ENCODE measurements at places on chromosomes 3 and 15. TPM values are rescaled to one million over a fixed set of nuclear protein-coding genes. Genes with fewer than 3 reads are reported as not detected.

GRCh38 chr3:127823426-127823857 lies 1.1 kb upstream of the MGLL start:
- peak overlapping the region; percentile 75 for H3K4me3 ChIP-seq
- peaks cover 2% of the 10 kb centered on the region for H3K36me3 ChIP-seq
- no peak for DNase-seq
- peaks cover 29% of the 10 kb centered on the region for H3K4me1 ChIP-seq
- H3K27me3 ChIP-seq, result peaks cover 14% of the 10 kb centered on the region

DNA sequence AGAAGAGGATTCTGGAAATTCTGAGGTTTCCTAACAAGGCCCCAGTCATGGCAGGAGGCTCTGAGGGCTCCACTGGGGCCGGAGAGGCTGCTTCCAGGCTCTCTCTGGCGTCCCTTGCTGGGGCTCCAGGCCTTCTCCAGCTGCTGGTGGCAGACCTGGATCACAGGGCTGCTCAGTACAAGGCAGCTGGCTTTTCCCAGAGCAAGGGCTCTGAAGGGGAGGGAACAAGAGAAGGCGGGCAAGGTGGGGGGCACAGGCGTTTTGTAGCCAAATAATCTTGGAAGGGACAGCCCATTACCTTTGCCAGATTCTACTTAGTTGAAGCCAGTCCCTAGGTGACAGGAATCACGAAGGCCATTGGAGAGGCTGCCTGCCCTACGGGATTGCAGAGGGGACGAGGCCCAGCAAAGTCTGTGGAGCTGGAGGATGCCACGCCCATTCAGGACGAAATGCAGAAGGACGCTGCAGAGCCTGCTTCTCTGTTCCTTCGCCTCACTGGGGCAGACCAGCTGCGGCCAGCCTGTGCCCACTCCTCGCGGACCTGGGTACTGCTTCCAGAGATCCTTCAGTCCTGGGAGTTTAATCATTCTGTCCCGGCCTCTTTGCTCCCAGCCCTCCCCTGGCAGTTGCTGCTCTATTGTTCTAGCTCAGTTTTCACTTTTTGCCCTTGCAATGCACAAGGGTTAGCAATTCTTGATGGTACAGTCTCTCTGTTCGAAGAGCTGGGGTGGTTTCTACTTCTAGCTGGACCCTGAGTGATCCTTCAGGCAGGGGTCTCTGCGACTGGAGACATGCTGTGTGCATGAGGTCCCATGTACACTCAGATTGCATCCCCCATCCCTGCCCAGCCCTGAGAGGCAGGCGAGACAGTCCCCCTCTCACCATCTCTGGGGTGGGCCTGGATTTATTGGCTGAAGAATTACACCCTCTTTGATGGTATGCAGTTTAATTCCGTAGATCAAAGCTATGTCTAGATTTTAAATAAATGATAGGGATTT lies 149.3 kb upstream of the MEF2A start:
- H3K4me1 ChIP-seq, result peaks cover 8% of the 10 kb centered on the region
- no peaks in the 10 kb centered on the region for H3K27me3 ChIP-seq
- H3K36me3 ChIP-seq, result no peaks in the 10 kb centered on the region

- no peak overlapping the region for H3K27ac ChIP-seq
- no peaks in the 10 kb centered on the region for H3K4me1 ChIP-seq
- no peaks in the 10 kb centered on the region for H3K36me3 ChIP-seq
- no peak overlapping the region for H3K4me3 ChIP-seq
- no peak for DNase-seq
These were observed 91.7 kb upstream of the PRICKLE2 start for GRCh38 chr3:64316971-64317370.

GRCh38 chr3:196186651-196187573 lies 24.3 kb downstream of the ZDHHC19 start:
- no peak for DNase-seq
- H3K27ac ChIP-seq, result peak overlapping the region; percentile 90
- H3K4me1 ChIP-seq, result peaks cover 58% of the 10 kb centered on the region
- H3K4me3 ChIP-seq, result peak overlapping the region; percentile 62
- no peaks in the 10 kb centered on the region for H3K36me3 ChIP-seq

DNA sequence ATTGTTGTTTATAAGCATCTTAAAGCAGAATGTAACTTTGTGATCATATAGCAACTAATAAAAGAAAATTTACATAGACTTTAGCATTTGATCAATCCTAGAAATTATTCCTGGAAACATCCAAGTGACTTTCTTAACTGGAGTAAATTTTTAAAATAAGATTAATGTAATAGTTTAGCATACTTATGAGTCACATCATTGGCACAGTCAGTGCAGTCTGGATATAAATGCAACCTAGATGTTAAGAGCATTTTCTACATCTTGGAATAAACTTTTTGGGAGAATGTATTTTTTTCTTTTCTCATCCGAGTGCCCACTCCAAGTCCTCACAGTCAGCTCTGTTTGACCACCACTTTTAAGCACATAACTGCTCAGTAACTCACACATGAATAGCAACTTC lies 324.6 kb upstream of the PLSCR5 start:
- no peak overlapping the region for H3K27ac ChIP-seq
- H3K27me3 ChIP-seq, result no peaks in the 10 kb centered on the region
- H3K4me1 ChIP-seq, result no peaks in the 10 kb centered on the region
- H3K36me3 ChIP-seq, result no peaks in the 10 kb centered on the region

DNA sequence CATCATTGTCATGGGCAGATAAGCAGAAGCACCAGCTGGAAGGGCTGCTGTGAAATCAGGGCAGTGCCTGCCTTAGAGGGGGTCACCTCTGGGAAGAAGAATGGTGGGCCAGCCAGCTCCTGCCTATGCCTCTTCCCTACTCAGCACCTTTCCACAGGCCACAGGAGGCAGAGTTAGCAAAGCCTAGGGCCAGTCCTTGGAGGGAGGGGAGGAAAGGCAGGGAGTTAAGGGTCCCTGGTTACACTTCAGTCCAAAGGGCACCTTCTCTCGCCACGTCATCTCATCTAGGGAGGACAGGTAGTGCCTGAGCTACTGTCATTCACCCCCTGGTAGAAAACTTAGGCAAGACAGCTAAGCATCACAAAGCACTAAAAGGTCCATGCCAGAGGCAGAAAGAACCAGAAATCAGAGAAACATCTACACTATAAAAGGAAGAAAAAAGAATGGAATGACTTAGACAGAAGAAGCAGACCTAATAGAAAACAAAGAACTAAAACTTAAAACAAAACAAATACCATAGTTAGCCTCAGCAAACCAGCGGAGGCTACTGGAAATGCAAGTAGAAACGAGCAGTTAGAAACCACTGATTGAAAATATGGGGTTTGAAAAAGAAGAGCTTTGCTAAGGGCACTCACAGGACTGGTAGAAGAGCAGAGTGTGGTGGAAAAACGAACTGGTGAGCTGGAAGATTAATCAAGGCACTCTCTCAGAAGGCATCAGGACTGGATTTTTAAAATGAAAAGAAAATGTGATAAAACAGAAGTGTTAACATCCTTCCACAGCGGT lies 84.2 kb downstream of the OSBPL10 start:
- no peaks in the 10 kb centered on the region for H3K27me3 ChIP-seq
- H3K36me3 ChIP-seq, result peaks cover 17% of the 10 kb centered on the region
- H3K4me3 ChIP-seq, result no peak overlapping the region
- peak overlapping the region; percentile 71 for H3K27ac ChIP-seq
- H3K4me1 ChIP-seq, result peaks cover 73% of the 10 kb centered on the region
- DNase-seq, result no peak

DNA sequence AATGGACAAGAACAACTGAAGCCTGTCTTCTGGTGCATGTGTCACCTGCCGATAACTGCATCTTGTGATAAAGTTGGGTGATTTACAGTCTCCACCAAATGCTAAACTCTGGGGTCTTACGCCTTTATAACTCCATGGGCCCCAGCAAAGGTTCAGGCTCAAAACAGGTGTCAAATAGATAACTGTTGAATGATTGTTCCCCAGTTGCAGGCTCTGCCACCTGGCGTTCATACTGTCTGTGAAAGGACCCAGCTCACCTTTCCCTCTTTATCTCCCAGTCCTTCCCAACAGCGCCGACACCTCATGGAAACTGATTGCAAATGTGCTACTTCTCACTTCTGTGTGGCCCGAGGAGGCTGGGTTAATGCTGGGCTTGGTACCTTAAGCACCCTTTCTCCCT lies 8.3 kb upstream of the SNX22 start:
- H3K27me3 ChIP-seq, result no peaks in the 10 kb centered on the region
- H3K4me3 ChIP-seq, result no peak overlapping the region
- H3K4me1 ChIP-seq, result peaks cover 23% of the 10 kb centered on the region
- peak overlapping the region; percentile 92 for H3K27ac ChIP-seq

- DNase-seq, result no peak
- no peak overlapping the region for H3K27ac ChIP-seq
- peaks cover 42% of the 10 kb centered on the region for H3K4me1 ChIP-seq
- no peaks in the 10 kb centered on the region for H3K27me3 ChIP-seq
- H3K36me3 ChIP-seq, result peaks cover 26% of the 10 kb centered on the region
These were observed 13.0 kb downstream of the GLB1 start for GRCh38 chr3:33083958-33084357.

DNA sequence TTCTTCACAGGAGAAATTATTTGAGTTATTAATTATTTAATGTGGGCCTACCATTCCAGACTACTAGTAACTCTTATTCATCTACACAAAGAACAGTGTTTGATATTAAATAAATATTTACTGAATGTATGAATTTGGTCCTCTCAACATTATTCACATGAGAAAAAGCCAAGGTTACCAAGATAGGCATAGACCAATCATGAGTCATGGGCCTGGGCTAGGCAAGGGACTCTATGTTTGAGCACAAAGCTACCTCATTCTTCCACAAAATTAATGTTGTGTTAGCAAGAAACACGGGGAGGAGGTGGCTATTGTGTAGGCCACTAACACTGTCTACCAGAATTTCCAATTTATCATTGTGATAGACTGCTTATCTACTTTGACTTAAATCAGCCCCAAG lies 115.7 kb downstream of the SERPINI1 start:
- no peaks in the 10 kb centered on the region for H3K27me3 ChIP-seq
- H3K4me1 ChIP-seq, result no peaks in the 10 kb centered on the region
- H3K4me3 ChIP-seq, result no peak overlapping the region

DNA sequence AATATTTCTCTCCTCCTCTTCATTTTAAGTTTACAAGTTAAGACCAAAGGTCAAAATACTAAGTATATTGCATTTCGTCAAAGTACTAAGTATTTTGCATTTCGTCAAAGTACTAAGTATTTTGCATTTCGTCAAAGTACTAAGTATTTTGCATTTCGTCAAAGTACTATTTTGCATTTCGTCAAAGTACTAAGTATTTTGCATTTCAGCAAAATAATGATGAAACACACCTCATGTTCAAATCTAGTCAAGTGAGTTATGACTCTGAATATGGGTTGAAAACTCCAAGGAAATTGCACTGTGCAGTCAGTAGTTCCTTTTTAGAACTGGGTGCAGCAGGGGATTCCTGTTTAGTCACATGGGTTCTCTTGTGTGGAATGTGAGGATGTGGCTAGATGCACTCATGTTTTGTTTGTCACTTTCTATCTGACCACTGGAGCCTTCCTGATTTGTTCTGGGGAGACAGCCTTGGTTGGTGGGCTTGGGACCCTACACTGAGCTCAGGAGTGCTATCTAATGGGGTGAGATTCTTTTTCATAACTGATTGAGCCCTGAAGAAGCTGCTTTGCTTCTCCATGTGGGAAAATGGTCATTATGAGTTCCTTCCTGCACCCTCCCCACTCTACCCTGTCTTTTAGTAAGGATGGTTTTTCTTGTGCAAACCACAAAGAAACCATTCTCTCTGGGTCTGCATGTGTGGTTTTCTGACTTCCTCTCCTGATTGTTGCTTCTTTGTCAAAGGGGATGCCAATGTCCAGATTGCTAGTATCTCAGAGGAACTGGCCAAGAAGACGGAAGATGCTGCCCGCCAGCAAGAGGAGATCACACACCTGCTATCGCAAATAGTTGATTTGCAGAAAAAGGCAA lies 73.4 kb downstream of the CCK start:
- H3K27ac ChIP-seq, result peak overlapping the region; percentile 80
- H3K36me3 ChIP-seq, result peaks cover 82% of the 10 kb centered on the region
- no peak for DNase-seq
- H3K4me3 ChIP-seq, result no peak overlapping the region

DNA sequence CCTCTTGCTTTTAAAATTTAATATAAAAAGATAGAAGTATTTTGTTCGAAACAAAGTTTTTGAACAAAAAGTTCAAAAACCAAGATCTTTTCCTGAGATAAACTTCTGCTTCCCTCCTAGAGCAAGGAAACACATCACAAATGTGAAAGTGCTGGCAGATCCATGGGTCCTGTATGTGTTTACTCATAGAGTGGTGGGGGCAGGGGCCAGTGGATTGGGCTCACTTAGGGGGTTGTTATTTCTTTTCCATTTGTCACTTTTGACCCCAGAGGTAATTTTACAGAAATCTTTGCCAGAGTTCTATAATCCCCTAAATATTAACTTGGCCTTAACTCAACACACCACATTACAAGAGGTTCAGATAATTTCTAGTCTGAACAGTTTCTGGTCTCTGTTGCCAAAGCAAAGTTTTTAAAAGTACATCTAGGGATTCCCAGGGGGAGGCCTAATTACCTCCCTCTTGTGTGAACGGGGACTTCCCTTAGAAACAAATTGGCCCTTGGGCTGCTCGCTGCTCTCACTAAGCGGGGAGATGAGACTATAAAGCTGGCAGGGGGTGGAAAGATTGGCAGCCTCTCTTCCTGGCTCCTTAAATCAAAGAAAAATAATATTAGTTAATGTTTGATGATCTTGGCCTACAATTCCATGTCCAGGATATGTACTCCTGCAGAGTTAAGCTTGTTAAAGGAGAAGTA lies 66.8 kb upstream of the PTX3 start:
- no peak overlapping the region for H3K4me3 ChIP-seq
- H3K4me1 ChIP-seq, result no peaks in the 10 kb centered on the region
- no peak overlapping the region for H3K27ac ChIP-seq
- H3K36me3 ChIP-seq, result no peaks in the 10 kb centered on the region
- H3K27me3 ChIP-seq, result peaks cover 2% of the 10 kb centered on the region

DNA sequence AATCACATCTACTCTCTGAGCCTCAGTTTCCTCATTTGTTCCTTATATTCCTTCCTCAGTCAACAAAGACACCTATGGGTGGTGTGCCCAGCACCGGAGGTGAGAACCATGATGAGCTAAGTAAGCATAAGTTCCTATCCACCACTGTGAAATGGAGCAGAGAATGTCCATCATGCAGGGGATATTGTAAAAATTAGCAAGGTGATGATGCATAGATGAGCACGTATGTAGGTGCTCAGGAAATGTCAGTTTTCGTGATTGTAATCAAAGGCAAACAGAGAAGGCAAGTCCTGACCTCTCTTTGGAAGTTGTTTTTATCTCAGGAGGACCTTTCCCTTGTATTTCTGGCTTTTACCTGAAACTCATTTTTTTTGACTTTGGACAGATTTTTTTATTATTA lies 165.4 kb downstream of the GHSR start:
- no peak for DNase-seq
- no peaks in the 10 kb centered on the region for H3K27me3 ChIP-seq
- H3K27ac ChIP-seq, result no peak overlapping the region
- no peak overlapping the region for H3K4me3 ChIP-seq

DNA sequence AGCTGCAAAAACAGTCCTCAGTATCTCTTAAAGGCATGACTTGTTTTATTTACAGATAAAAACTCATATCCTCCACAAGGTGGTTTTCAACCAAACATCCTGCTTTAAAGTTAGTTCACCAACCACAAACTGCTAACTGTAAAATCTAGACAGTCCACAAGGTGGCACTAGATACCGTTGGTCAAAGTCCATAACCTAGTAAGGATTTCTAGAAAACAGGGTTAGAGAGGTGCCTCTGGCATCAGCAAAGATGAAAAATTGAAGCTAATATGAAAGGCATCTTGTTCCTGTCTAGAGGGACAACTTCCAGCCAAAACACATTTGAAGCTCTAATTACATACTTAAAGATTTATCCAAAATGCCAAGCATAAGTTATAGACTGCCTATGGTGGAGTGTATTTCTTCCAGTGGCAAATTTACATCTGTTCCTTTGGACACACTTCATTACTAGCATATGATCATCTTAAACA lies 56.0 kb downstream of the ZMAT3 start:
- H3K4me1 ChIP-seq, result peaks cover 59% of the 10 kb centered on the region
- peak overlapping the region; percentile 15 for H3K4me3 ChIP-seq
- no peaks in the 10 kb centered on the region for H3K36me3 ChIP-seq
- no peaks in the 10 kb centered on the region for H3K27me3 ChIP-seq
- peak overlapping the region; percentile 57 for H3K27ac ChIP-seq

CYP11A1 gene
- not detected for total RNA-seq

POPDC2 gene
- 5.5 TPM for total RNA-seq

All from activated B cell treated with CpG ODN at 0.5 μM for 24 hours (primary cell).